Type B pancreatic cell (in vitro differentiated cells): ENCODE measurements at places on chromosomes 13 and 19. TPM values are rescaled to one million over a fixed set of nuclear protein-coding genes. Genes with fewer than 3 reads are reported as not detected.

CRX gene
- not detected in 2 replicates for total RNA-seq

GRIN2D gene
- 0.45 and 0.58 TPM in 2 replicates for total RNA-seq

MAP2K7 gene
- total RNA-seq: 38.2 and 42.2 TPM in 2 replicates

COL4A2 gene
- total RNA-seq: 38.6 and 145 TPM in 2 replicates

CCDC8 gene
- 22.1 and 29.3 TPM in 2 replicates for total RNA-seq

ZNF155 gene
- 9.8 and 10.3 TPM in 2 replicates for total RNA-seq

PCDH9 gene
- 12.8 and 20.2 TPM in 2 replicates for total RNA-seq

FCER2 gene
- total RNA-seq: not detected in 2 replicates

NFIX gene
- total RNA-seq: 4.2 and 12.4 TPM in 2 replicates

STK24 gene
- 121 and 180 TPM in 2 replicates for total RNA-seq

CDC42EP5 gene
- total RNA-seq: 16.1 and 24.3 TPM in 2 replicates

SELENOW gene
- total RNA-seq: 109 and 117 TPM in 2 replicates

APLP1 gene
- 43.3 and 120 TPM in 2 replicates for total RNA-seq

NKPD1 gene
- total RNA-seq: 0.56 and 1.3 TPM in 2 replicates

STX10 gene
- 45.2 and 46.8 TPM in 2 replicates for total RNA-seq

CYP2A6 gene
- not detected in 2 replicates for total RNA-seq

CEACAM3 gene
- total RNA-seq: not detected in 2 replicates

PDS5B gene
- 32.6 and 69.9 TPM in 2 replicates for total RNA-seq

INSR gene
- total RNA-seq: 33.7 and 55.3 TPM in 2 replicates

THSD1 gene
- total RNA-seq: 0.63 and 0.64 TPM in 2 replicates

PABPC3 gene
- 0.17 and 0.29 TPM in 2 replicates for total RNA-seq

ERICH4 gene
- 0.56 and 0.81 TPM in 2 replicates for total RNA-seq

LHFPL6 gene
- 21.9 and 31.7 TPM in 2 replicates for total RNA-seq

POGLUT2 gene
- total RNA-seq: 8.1 and 28.5 TPM in 2 replicates

ZNF229 gene
- 12.0 and 20.4 TPM in 2 replicates for total RNA-seq

PEAK3 gene
- 0.10 TPM in 1 of 2 replicates, not detected in the other for total RNA-seq

PRSS57 gene
- total RNA-seq: not detected in 2 replicates

ZNF524 gene
- total RNA-seq: 13.6 and 23.9 TPM in 2 replicates

TMPRSS9 gene
- 0.41 TPM in 1 of 2 replicates, not detected in the other for total RNA-seq

ARRDC5 gene
- total RNA-seq: not detected in 2 replicates

LMTK3 gene
- total RNA-seq: 12.2 and 21.6 TPM in 2 replicates

TNFRSF19 gene
- 60.6 and 64.4 TPM in 2 replicates for total RNA-seq

FFAR2 gene
- 1.1 and 2.2 TPM in 2 replicates for total RNA-seq

ZNF260 gene
- 27.8 and 35.7 TPM in 2 replicates for total RNA-seq

MRPL57 gene
- total RNA-seq: 22.0 and 24.1 TPM in 2 replicates

CFD gene
- 5.5 and 11.3 TPM in 2 replicates for total RNA-seq

RAB8A gene
- 86.9 and 98.7 TPM in 2 replicates for total RNA-seq

PSG6 gene
- total RNA-seq: not detected in 2 replicates

AMH gene
- 13.8 and 49.5 TPM in 2 replicates for total RNA-seq

ZNF93 gene
- 19.2 and 26.3 TPM in 2 replicates for total RNA-seq

C1QTNF9B gene
- not detected in 2 replicates for total RNA-seq

IGFL3 gene
- not detected in 2 replicates for total RNA-seq
